ENCODE measurements at places on chromosomes 4 and X.

DNA sequence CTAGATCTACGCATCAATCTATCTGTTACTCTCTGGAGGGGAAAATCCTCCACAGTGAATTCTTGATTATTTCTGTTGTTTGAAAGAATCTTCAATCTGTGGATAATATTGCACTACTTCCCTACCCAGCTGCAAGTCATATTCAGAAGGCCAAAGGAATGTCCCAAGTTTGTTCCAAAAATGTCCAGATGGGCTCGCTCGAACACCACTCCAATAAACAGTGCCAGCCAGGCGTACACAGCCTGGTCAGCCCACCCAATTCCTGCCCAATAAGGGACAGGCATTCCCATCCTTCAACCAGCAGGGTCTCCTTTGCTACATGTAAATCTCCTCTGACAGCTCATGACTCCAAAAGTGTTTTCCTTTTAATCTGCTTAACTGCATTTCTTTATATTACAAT, 80.7 kb upstream of the GPM6B start:
- DNase-seq: no peak

GRCh38 chrX:31837445-31838049, 765.7 kb upstream of the FTHL17 start:
- DNase-seq: no peak

DNA sequence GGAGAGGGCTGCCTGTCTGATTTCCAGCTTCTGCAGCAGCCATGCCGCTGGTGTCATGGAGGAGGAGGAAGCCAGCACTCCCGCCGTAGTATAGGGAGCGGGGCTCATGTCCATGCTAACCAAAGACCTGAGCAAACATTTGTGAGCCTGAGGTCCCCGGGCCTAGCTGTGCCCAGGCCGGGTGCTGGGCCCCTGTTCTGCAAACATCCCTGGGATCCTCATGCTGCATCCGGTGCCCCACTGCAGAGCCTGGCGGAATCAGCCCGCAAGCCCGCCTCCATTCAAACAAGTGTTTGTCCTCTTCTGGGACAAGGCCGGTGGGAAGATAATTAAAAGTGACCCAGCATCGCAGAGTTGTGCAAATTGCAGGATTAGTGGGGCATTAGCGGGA, 106.3 kb downstream of the SORCS2 start:
- no peak for DNase-seq

DNA sequence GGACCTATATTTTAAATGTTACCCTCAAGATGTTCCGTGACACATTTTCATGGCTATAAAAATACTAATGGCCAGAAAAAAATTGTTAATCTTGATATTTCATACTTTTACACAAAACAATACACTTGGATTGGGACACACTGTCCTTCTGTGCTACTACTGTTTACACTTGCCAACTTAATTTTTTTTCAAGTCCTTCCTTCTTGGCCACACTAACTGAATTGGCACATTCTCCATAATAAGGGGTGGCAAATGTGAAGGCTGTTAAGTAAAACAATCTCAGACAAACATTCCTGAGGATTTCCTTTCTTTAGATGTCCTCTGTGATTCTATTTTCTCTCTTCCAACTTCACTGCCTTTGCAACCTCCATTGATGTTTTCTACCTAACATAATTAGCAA, 225.8 kb downstream of the IQCM start:
- no peak for DNase-seq

GRCh38 chrX:19725641-19726040, 161.8 kb downstream of the SH3KBP1 start:
- DNase-seq: no peak

DNA sequence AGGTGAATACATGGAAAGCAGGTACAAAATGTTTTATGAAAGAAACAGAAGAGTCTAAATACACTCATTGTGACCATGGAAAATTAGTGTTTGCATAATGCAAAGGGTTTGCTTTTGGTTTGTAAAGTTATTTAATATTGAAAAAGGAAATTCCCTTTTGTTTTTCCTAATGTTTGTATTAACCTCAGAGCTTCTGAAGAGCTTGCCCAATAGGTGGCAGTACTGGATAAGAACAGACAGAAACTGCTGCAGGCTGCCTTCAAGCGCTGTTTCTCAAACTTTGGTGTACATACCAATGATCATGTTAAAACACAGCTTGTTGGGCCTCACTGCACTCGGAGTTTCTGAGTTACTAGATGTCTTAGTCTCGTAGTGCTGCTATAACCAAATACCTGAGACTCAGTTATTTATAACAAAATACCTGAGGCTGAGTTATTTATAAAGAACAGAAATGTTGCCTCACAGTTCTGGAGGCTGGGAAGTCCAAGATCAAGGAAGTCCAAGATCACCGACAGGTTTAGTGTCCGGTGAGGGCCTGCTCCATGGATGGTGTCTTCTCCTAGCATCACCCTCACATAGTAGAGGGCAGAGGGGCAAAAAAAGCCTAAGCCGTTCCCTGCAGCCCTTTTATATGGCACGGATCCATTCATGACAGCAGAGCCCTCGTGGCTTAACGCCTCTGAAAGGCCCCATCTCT, 54.2 kb downstream of the SUPT20HL2 start:
- DNase-seq: no peak

GRCh38 chr4:143026459-143027170, 158.1 kb upstream of the USP38 start:
- no peak for DNase-seq

DNA sequence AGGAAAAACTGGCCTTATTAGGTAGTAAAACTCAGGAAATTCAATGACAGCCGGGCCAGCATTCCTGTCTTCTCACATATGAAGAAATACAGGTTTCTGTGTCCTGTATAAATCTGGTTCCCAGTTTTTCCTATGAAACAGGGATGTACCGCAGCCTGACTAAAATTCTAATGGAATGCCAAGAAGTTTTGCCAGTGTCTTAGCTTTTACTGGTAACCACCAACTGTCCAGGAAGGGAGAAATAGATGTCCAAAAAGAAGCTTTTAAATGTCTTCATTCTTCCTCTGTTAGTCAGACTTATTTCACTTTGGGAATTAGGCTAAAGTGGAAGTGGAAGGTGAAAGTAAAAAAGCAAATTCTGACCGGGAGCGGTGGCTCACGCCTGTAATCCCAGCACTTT, 108.0 kb upstream of the TBL1X start:
- DNase-seq: no peak

DNA sequence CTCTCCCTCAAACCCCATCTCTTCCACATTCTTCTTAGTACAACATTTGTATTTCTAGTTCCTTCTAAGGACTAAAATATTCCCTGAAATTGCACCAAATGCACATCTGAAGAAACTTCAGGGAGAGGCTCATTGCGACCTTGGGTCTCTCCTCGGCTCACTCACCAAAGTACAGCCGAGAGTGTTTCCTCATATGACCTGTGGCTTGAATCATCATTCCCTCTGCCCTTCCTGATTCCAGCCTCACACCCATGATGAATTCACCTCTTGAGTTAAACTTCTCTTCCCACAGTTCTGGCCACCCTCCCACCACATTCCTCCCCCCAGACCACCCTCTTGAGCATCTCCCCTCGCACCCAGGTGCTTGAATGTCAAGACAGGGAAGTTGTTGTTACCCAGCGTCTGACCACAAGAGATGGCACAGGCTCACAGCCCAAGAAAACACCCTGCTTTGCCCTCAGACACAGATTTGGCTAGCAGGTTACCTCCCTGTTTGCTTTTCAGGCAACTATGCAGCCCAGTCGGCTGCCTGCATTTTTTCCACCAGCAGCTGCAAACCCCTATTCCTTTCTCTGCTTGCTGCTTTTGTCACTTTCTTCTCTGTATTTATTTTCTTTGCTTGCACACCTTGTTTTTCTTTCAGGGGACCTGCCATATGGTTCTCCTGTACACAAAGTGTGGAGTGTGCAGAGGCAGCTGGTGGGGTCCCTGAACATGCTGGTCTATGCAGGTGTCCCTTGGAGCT, 214.8 kb downstream of the SPATA18 start:
- DNase-seq: no peak

DNA sequence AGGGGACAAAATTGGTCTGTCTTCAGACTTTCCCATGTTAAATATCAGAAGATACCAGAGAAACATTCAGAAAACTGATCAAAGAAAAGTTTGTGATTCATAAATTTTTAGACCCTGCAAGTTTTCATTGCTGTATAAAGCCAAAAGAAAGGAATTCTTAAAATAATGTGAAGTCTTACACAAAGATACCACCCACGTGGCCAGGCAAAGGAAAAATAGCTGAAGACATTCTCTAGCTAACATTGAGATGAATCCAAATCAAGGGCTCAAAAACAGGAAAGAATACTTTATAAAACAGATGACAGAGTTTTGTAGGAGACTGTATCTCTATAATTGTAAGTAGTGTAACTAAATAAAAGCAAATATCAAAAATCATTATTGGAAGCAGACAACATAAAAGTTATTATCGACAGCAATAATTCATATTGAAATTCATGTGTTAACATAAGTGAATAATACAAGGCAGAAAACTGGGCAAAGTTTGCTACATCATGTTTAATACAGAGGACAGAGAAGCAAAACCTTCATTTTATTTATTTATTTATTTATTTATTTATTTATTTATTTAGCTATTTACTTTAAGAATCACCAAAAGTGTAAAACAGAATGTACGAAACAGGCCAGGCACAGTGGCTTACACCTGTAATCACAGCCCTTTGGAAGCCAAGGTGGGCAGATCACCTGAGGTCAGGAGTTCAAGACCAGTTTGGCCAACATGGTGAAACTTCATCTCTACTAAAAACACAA, 204.6 kb upstream of the SLIT2 start:
- no peak for DNase-seq

- no peak for DNase-seq
Observed at GRCh38 chr4:29079260-29079659, 1640.9 kb upstream of the PCDH7 start.

DNA sequence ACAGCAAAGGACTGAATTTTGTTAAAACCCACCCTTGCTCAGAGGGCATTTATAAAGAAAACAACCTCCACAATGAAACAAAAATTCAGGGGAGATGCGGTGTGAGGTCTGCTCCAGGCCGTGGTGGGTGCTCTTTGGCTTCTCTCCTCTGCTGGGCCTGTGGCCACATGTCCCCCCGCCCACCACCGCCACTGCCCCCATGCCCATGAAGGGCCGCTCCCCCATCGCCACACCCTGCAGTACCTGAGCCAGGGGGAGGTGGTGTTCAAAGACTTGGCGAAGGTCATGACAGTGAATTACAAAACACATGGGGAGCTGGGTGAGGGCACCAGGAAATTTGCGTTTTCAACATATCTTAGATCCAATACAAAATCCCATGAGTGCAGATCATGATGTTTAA, 14.2 kb upstream of the CFAP299 start:
- DNase-seq: no peak

- DNase-seq: no peak
Observed at GRCh38 chr4:38109896-38110295, 149.7 kb downstream of the PTTG2 start.
